ENCODE measurements at places on chromosomes 1 and 21. TPM values are rescaled to one million over a fixed set of nuclear protein-coding genes. Genes with fewer than 3 reads are reported as not detected.

DNA sequence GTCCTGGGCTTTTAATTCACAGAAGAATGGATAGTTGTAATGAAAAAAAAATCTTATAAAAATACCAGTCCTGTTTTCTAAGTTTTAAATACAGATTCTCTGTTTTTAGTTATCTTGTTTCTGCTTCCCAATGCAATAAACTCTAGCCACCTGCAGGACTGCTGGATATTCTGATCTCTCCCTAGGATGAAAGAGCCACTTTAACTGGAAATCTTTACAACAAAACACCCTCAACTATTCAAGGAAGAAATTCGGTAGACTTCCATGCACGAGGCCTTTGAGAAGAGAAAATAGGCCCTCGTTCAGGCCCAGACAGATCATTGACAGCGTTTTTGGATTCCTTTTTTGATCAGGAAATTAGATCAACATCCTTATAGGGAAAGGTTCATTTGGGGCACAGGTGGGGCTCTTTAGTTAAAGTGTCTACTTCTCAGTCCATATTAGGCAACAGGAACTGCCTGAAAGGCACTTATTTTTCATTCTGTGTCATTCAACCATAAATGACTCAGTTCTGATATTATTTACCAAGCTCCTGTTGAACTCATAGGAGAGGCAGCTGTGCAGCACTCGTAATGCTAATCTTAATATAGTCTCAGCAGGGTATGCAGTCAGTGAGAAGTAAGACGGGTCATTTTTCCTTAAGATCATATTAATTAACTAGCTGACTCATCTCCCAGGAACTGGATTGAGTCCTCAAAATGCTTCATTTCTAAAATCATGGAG lies 71.1 kb upstream of the ERRFI1 start:
- DNase-seq, result no peak

DNA sequence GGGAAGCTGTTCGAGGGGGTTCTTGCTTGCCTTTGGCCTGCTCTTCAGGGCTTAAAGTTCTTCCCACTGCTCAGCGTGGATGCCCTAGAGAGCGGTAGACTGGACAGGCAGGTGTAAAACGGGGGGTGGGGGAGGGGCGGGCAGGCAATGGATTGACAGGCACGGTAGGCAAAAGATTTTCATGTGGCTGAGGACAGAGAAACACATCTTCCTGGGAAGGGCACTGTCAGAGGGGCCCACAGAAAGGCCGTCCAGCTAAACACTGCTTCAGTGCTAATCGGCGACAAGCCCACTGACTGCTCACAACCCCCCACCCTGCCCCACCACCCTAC lies 412 bp downstream of the ABCA4 start:
- no peak for DNase-seq

DNA sequence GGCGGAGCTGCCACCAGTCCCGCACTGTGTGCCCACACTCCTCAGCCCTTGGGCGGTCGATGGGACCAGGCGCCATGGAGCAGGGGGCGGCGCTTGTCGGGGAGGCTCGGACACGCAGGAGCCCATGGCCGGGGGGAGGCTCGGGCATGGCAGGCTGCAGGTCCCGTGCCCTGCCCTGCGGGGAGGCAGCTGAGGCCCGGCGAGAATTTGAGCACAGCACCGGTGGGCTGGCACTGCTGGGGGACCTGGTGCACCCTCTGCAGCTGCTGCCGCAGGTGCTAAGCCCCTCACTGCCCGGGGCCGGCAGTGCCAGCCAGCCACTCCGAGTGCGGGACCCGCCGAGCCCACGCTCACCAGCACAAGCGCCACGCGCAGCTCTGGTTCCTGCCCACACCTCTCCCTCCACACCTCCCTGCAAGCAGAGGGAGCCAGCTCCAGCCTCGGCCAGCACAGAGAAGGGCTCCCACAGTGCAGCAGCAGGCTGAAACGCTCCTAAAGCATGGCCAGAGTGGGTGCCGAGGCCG lies 267.7 kb downstream of the RYR2 start:
- DNase-seq, result no peak

GRCh38 chr1:151828921-151829320 lies 2.7 kb downstream of the RORC start:
- DNase-seq, result no peak

DNA sequence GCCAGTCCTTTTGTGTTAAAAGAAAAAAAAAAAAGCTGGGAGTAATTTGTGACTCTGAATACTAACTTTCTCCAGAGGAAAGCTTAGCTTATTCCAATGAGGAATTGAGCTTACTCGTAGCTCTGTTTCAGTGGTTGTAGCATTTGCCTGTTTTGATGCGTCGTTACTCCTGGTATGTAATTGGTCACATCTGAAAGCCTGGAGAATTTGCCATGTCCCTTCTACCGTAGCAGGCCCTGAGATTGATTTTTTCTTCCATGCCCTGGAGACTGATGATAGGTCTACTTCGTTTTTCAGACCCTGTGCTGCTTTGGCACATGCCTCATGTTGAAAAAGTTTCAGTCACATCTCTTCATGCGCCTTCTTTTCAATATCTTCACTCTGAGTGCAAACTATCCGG lies 1103.0 kb downstream of the PLA2G4A start:
- DNase-seq, result no peak

GRCh38 chr1:145740269-145740668 lies 21.0 kb downstream of the CD160 start:
- DNase-seq, result no peak

GRCh38 chr21:26715878-26716506 lies 129.2 kb downstream of the ADAMTS1 start:
- DNase-seq, result peak; percentile 39

GRCh38 chr1:204873176-204873575 lies 2.5 kb downstream of the NFASC start:
- DNase-seq, result no peak

DNA sequence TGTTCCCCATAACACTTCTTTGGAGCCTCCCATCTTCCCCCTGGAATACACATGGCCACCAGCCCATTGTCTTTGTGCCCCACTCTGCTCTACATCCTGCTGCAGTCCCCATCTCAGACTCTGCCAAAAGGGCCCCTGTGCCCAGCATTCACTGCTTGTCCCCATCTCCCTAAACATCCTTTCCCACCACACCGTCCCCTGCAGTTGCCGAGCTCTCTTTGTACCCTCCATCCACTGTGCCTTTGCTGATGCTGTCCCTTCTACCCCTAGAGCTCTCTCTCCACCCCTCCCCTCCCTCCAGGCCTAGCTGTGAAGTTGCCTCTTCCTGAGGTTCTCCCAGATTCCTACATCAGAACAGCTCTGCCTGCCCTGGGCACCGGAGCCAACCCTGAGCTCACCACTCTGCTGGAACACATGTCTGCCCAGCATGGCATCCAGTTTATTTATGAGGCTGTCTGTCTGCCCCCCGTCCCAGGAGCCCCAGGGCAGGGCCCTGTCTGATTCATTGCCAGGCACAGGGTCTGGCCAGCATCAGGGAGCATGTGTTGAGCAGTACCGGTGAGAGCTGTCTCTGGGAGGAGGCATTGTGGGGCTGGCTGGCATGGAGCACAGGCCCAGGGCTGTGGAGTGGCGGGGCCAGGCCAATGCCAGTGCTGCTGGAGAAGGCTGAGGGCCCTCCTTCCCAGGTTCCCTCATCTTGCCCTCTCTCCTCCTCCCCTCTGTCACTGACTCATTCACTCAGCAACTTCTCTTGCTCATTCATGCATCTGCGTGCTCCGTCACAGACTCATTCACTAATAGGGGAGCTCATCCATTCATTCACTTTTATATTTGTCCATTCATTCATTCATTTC lies 28.8 kb downstream of the EDN2 start:
- no peak for DNase-seq

- no peak for DNase-seq
These were observed 497.1 kb downstream of the PTPRC start for GRCh38 chr1:199135901-199136300.

DNA sequence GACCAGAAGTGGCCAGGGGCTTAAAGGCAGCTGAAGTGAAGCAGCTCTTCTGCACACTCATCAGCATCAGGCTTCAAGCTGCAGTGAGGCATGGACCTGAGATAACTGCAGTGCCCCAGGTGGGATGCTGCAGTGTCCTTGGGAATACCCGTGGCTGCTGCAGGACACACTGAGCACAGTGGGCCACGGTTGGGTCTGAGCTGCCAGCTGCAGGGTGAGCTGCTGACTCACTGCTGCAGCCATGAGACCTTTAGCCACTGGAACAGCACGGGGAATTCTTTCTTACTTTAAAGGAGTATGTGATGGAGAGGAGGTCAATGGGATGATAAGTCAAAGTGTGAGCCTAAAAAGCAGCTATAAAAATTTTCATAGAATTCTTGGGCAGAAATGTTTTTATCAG lies 102.1 kb downstream of the XCL2 start:
- DNase-seq, result no peak

CHIA gene
- not detected for total RNA-seq

ARHGAP29 gene
- not detected for total RNA-seq

All from activated CD8-positive, alpha-beta T cell treated with anti-CD3 and anti-CD28 coated beads, Interleukin-2, amount 10 ng/mL, durations not matched to agents 7 days and 5 days (primary cell).